ENCODE measurements at places on chromosomes 12 and 14.

- no peak for DNase-seq
These were observed 50.9 kb downstream of the KLHL28 start for GRCh38 chr14:44910821-44911220.

- no peak for DNase-seq
These were observed 1080.3 kb downstream of the GALC start for GRCh38 chr14:86912709-86913108.

DNA sequence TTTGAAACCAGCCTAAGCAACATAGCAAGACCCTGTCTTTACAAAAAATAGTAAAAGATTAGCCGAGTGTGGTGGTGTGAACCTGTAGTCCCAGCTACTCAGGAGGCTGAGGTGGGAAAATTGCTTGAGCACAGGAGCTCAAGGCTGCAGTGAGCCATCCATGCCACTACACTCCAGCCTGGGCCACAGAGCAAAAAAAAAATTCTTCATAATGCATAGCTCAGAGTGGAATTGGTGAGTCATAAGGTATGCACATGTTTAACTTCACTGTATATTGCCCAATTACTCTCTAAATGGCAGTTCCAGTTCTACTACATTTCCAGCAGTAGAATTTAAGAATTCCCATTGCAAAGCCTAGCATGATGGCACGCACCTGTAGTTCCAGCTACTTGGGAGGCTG is 26.8 kb upstream of the CLIP1 start:
- DNase-seq: no peak

DNA sequence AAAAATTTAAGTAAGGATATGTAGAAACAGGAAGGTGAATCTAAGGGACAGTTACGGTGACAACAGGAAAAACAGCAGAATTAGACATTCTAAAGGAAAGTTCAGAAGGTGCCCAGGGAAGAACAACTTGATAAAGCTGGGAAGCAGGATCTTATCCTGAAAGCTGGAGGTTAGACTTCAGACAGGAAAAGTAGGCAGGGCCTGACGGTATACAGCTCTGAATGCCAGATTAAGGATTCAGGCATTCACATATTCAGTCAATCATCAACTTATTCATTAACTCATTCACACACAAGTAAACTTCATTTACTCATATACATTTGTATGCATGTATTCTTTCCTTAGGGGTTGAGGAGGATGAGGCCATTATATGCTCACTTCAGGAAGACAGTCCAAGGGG is 81.3 kb downstream of the RALGAPA1 start:
- no peak for DNase-seq

DNA sequence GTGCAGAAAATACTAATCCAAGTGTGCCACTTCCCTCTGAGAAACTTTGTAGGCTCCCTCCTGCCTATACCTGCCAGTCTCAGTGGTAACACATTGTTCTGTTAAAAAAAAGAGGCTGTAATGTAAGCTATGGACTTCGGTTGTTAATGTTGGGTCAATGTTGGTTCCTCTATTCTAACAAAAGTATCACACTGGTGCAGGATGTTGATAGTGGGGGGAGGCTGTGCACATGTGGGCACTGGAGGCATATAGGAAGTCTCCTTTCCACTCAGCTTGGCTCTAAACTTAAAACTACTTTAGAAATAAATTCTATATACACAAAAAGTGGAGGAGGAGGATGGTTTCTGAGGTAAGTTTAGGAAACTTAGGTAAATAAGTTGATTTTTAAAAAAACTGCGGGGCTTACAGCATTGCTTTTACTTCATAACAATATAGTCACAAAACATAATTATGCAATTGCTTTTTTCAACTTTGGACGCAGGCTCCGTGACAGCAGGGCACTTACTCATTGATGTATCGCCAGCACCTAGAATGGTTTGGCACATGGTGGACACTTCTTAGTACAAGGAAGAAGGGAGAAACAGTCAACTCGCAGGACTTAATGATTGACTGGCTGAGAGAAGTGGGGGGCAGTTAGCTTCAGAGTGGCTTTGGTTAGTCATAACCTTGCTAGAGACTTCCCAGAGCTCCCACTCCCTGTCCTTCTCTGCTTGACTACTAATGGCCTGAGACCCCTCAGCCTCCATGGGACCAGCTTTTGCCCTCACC is 7.9 kb upstream of the NYNRIN start:
- DNase-seq: no peak

Data from CD8-positive, alpha-beta T cell (primary cell).